Stimulated activated CD4-positive, alpha-beta T cell treated with anti-CD3 and anti-CD28 coated beads, Interleukin-2, amount 100 ng/mL, for 24 hours (primary cell): ENCODE measurements at places on chromosomes 13 and 19.

DNA sequence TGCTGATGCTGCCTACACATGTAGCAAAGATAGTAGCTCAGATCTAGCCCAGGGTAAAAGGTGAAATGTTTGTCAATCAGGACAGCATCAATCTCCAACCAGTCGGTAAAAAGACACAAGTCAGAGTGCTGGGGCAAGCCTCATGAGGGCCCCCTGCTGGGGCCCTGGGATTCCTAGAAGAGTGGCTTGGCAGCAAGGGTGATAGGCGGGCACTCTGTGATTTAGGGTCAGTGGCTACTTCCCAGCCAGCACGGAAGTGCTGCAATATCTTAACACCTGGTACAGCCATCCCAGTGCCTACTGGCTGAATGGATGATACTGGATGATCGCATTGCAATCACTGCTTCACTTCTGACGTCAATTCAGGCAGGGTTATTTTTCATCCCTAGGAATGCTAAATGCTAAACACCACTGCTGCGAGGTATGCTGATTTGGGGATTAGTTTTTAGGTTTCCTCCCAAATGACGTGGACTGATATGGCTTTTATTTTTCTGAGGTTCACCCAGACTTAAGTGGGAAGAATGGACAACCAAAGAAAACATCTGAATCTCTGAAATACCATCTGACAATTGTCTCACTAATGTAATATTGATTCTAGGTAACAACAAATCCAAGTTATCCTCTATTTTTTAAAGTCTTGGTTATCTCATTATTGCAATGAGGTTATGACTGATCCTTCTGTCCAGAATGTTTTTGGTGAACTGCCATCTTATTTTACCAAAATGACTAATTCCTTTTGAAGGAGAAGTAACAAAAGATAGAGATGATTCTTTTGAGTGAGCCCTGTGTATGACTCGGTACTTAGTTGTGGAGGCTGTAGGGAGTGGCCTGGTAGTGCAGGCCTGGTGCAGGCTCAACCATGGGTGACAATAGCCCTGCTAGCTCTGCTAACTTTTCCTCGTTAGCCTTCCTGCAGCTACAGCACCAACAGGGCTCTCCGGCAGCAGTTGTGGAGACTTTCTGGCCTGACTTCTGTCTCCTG lies 432.5 kb downstream of the FGF9 start:
- DNase-seq = no peak

DNA sequence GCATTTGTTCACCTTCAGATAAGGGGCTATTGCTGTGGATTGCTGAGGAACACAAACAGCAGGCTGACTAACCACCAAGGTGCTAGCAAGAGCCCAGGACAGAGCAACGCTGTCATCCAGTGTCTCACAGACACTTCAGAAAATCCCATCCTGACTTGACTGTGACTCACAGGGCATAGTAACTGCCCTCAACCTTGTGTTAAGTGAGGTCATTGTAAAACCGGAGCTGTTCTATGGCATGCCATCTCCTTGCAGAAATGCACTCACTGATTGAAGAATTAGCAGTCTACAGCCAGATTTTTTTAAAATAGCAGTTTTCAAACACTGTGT lies 51.1 kb downstream of the TNFRSF19 start:
- DNase-seq = peak; percentile 4

DNA sequence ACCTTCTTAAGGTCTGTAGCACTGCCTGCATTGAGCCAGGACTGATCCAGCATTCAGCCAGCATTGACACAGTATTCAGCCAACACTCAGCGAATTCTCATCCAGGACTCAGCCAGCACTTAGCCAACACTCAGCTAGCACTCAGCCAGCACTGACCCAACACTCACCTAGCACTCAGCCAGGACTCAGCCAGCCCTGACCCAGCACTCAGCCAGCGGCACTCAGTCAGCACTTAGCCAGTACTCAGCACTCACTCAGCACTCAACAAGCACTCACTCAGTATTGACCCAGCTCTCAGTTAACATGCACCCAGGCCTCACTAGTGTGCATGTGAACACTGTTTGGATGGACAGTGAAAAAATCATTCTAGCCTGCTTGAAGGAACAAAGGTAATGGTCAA lies 55.0 kb downstream of the TSHZ3 start:
- no peak for DNase-seq

- no peak for DNase-seq
Measured at GRCh38 chr19:23526302-23526701, 131.0 kb upstream of the ZNF91 start.

GRCh38 chr13:47168618-47169017 lies 271.8 kb upstream of the HTR2A start:
- DNase-seq = no peak

DNA sequence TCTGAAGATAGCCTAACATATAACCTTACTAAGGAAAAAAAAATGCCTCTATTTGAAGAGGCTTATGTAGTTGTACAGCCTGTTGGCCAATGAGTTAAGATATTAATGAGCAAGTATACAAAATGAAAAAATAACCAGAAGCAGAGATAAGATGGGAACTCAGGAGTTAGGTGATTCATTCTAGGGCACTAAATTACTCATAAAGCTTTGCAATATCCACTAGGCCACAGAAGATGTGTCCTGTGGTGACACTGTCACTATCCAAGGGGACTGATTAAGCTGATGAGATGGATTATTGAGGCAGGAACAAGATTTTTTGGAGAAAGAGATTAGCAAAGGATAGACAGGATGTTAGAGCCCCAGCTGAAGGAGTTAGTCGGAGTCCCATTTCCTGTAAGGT lies 99.6 kb downstream of the LIG4 start:
- DNase-seq = no peak

GRCh38 chr13:32125751-32126150 lies 94.2 kb downstream of the FRY start:
- DNase-seq = no peak

- DNase-seq = no peak
Measured at GRCh38 chr13:110512198-110512740, 49.3 kb downstream of the RAB20 start.

DNA sequence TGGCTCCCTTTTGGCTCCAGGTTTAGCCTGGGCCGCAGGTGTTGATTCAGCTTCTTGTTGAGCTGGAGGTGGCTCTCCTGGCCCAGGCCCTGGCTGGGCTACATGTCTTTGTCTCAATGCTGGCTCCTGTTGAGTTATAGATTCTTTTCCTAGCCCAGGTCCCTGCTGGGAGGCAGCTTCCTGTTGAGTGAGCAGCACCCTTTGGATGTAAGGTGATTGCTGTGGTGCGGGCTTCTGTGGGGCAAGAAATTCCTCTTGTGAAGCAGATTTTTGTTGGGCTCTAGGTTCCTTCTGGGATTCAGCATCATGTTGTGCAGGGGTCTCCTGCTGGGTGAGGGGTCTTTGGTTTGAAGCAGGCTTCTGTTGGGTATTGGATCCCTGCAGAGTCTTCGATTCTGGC lies 545 bp downstream of the LIPE start:
- no peak for DNase-seq

- DNase-seq = peak; percentile 48
Measured at GRCh38 chr19:12778017-12778904, 2.9 kb upstream of the HOOK2 start.
